ENCODE measurements at places on chromosomes 7 and 10.
A peak's percentile ranks its signal among the peaks of the same experiment; 100 is the strongest.

- DNase-seq: no peak
Observed at GRCh38 chr10:133565441-133566294, at the start of gene SYCE1. Gene SYCE1 (minus strand): TSS chr10:133565583. CDS start chr10:133565529, 54 bp downstream.

DNA sequence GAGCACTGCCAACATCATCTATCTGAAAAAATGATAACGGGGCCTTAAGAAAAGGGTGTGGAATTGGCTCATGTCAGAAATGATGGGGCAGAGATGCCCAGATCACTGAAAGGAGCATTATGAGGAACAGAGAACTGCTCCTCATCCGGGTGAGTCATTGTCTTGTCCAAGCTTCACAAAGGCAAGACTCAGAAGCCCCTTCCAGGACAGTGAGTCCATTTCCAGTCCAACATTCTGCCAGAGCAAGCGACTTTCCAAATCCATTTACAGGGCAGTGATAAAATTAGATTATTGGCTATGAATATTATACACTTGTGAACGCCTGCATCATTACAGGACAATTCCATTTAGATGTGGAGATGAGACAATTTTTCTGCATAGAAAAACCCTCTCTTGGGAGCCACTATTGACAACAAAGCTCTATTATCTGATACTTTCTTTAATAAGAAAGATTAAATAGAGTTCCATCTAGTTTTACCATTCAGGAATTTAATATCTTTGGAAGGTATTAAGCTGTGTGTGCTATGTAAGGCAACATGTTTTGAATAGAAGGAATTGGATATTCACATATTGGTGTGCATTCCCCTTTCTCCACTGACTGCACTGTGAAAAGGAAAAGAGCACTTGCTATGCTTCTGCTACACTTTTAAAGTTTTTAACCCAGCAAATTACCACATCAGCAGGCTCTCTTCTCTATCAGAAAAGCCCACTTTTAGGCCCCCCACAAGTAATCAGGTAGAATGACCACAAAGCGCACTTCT lies 159.6 kb downstream of the NRP1 start:
- peak; percentile 26 for DNase-seq

DNA sequence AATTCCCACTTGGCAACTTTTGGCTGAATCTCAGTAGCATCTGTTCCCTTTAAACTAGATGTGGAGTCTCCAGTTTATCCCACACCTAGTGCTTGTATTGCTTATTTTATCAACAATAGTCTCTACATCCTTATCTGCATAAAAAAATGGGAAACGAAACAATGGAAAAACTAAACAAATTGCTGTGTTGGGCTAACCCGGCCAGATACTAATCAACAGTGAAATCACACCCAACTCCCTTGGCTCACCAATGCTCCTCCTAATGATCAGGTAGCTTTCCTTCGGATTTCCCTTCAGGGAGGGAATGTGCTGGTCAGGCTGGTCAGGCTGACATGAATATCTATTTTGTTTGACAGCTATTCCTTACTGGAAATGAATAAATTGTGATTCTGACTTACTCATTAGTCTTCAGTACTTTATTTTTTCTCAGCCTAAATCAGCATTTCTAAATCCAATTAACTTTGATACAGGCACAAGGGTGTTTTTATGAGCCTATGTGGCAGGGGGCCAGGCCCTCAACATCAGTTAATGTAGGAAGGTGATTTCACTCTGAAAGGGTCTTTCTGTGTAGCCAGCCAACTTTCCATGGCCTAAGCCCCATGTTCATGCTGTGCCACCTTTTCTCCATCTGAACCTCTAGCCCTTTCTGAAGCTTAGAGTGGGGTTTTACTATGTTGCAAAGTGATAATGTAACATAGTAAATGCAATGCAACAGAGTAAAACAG lies 170.5 kb upstream of the NPSR1 start:
- DNase-seq: no peak

GRCh38 chr7:138752518-138753149 lies 45.2 kb upstream of the TMEM213 start:
- DNase-seq: no peak

DNA sequence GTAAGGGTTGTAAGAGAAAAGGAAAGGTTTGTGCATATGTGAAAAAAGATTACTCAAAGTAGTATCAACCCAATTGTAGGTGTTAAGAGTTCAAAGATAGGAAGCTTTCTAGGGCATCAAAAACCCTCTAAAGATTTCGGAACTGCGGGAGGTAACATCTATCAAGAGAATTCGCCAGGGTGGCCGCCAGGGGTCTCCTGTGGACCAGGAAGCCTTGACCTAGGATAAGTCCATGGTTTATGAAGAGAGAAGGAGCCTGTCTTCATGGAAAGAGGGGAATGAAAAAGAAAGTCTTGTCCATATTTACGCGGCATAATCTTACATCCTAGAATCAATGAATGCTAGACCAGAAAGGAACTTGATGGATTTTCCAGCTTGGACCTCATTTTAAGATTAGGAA lies 140.7 kb upstream of the CALCR start:
- peak; percentile 41 for DNase-seq

- DNase-seq: no peak
Observed at GRCh38 chr10:85764108-85764507, 602.5 kb downstream of the GRID1 start.

DNA sequence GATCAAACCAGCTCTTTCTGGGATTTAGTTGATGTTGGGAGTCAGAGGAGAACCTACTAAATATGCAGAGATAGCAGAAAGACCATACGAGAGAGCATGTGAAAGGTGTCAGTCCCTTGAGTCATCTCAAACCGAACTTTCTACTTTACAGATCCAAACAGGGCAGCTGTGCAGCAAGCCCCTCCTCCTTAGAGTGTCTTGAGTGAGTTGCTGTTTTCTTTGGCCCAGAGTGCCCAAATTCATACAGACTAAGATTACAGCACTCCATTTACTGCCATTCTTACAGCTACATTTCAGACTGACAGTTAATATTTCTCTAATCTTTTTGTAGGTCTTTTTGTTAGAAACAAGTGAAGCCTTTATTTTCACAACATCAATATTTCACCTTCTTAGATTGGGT lies 53.4 kb downstream of the NRCAM start:
- no peak for DNase-seq

- no peak for DNase-seq
Observed at GRCh38 chr10:121310151-121310711, 288.0 kb downstream of the FGFR2 start.
